ENCODE measurements at places on chromosomes 13 and 19.

- DNase-seq, result no peak
Observed at GRCh38 chr19:32876919-32877285, 7.3 kb upstream of the SLC7A9 start.

GRCh38 chr13:39676315-39676876, 20.9 kb downstream of the COG6 start:
- no peak for DNase-seq

- DNase-seq, result no peak
Observed at GRCh38 chr19:17337675-17338432, 501 bp downstream of the GTPBP3 start.

DNA sequence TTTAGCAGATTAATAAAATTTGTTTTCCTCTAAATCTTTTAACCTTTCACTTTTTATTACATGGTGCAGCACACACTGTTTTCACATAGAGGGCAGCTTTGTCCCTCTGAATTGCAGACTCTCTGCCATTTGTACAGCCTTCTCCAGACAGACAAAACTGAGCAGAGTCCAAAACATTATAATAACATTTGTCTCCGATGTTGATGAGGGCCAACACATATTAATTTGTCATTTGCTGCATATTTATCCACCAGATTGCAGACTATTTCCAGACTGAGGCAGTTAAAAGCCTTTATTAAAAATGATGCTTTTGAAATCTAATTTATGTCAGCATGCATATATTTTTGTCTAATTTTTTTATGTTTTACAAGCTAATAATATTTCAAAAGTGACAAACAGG, 1251.9 kb upstream of the SLC10A2 start:
- DNase-seq, result no peak

DNA sequence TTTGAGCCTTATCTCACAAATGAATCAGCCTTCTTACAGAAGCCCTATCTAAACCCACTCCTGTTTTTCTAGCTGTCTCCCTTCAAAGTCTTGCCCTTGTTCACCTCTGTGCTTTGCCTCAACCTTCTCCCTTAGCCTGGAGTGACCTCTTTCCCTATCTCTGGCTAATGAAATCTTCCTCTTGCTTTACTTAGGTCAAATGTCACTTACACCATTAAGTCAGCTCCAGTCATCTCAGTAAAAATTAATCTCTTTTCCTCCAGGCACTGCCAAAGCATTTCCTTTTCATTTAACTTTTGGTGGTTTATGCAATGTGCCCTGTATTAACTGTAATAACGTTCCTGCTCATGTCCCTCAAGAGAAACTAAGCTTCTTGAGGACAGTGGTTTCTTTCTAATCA, 596.5 kb upstream of the MIR17HG start:
- DNase-seq, result no peak

- DNase-seq, result no peak
Observed at GRCh38 chr13:103130681-103131210, 64.5 kb upstream of the SLC10A2 start.

GRCh38 chr13:113112893-113113845, 7.6 kb downstream of the F7 start:
- no peak for DNase-seq

GRCh38 chr19:11530432-11530831, 1.5 kb upstream of the ECSIT start:
- DNase-seq, result no peak

DNA sequence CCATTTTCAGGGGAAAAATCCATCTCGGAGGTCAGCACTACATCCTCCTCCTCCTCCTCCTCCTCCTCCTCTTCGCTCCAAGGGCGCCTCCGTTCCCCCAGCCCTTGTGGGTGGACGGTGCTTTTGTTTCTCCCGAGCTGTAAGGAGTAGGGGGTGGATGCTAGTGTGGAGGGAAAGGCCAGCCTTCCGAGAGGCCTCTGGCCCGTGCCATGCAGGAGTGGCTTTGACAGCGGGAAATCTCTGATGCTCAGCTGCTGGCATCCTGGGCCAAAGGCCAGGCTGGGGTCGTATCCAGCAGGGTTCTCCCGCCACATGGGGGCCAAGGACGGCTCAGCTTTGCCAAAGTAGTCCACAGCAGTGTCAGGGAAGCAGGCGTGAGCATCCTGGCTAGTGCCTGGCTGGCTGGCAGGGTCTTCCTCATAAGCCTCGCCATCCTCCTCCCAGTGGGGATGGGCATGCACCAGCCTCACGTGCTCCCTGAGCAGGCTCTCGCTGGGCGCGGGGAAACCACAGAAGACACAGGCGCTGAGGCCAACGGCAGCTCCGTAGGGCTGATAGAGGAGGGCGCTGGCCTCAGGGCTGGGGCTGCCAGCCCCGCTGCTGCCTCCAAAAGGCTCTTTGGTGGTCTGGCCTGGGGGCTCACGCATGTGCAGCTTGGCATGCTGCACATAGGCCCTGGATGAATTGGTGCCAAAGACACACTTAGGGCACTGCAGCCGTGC, 10.5 kb downstream of the WIZ start:
- DNase-seq, result no peak

DNA sequence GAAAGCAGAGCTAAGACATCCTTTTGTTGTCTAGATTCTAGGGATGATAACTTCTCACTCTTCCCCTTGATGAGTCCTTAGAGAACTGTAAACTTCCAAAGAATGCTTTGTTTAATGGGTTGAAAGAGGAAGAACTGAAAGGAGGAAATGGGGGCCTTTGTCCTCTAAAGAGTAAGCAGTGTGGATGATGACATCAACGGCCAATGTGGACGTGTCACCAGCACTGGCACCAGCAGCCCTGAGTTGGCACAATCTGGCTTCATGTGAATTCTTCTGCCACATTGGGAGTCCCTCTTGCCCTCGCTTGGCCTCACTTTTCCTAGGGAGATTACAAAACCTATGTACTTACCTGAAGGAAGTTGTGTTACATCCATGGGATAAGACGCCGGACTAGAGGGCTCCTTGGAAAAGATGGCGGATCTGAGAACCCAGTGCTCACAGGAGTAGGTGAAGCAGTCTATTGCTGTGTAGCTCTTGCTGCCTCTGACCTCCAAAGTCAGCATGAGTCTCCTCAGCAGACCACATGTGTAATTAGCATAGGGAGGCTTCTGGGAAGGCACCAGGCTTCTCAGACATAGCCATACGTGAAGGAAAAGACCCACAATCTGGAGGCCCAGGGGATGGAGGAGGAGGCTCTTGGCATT, 62.8 kb downstream of the RGCC start:
- no peak for DNase-seq

- no peak for DNase-seq
Observed at GRCh38 chr19:47623921-47624391, 15.0 kb downstream of the BICRA start.

DNA sequence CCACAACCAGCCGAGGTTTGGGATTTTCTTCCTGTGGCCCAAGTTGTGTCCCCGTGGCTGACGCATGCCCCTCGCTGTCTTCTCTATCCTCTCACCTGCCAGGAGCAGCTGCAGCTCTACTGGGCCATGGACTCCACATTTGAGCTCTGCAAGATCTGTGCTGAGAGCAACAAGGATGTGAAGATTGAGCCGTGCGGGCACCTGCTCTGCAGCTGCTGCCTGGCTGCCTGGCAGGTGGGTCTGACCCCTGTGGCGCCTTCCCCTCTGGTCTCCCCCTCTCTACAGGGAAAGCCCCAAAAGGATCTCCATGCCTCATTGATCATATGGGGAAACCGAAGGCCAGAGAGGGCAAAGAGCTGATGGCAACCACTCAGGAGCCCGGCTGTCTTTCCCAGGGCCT, 14.6 kb downstream of the CBLC start:
- no peak for DNase-seq

- DNase-seq, result no peak
Observed at GRCh38 chr13:44730099-44730498, 154.0 kb upstream of the TSC22D1 start.

- no peak for DNase-seq
Observed at GRCh38 chr13:19123502-19123901, 58.1 kb downstream of the TUBA3C start.

DNA sequence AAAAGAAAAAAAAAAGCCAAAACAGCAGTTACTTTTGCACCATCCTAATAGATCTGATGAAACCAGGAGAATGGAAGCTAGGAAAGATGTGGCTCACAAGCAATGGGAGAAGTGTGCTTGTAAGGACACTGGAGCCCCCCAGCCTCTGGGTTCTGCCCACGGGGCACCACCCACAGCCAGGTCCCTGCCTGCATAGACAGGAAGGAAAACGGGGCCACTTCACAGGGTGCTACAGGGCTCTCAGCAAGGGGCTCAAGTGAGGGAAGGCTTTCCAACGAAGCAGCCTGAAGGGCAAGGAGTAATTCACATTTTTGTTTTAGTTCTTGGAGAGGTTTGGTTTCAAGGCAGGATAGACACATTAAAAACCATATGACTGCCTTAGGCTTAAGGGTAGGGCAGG, 42.7 kb downstream of the BRD4 start:
- no peak for DNase-seq

DNA sequence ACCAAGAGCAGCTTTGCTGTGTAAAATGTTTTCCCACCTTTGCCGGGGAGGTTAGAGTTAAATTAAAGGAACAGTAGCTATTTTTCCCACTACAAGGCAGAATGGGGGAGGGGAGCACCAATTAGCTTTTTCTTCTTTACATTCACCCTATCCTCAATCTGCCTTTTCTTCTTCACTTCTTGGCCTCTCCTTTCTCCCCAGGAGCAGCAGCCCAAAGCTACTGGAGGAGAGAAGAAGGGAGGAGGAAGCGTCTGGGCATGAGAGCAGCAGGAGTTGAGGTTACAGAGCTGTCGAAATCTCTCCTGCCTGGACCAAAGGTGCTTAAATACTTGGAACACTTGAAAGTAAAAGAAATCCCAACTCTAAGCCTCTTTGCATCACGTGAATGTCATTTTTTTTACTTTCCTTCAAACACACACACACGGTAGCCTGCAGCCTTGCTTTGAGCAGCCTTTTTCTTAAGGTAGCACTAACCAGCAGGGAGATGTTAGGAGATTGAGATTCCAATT, 39.0 kb upstream of the WASF3 start:
- DNase-seq, result no peak

- DNase-seq, result no peak
Observed at GRCh38 chr19:5046339-5047039, 77.6 kb downstream of the KDM4B start.

DNA sequence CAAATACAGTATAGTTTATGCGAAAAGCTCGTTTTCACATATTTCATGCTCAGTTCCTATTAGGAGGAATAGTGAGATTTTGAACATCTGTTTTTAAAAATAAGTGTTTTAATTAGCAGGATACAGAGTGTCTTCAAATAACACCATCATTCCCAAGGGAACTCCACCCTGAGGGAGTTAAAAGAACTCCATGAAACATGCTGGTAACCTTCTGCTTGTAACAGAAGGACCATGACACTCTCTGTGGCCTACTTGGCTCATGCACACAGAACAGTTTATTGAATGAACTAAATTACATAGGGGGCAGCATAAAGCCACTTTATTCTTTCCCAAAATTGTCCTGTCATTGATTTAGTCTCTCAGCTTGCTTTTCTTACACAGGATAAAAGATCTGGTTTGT, 809.5 kb upstream of the SLITRK6 start:
- no peak for DNase-seq

DNA sequence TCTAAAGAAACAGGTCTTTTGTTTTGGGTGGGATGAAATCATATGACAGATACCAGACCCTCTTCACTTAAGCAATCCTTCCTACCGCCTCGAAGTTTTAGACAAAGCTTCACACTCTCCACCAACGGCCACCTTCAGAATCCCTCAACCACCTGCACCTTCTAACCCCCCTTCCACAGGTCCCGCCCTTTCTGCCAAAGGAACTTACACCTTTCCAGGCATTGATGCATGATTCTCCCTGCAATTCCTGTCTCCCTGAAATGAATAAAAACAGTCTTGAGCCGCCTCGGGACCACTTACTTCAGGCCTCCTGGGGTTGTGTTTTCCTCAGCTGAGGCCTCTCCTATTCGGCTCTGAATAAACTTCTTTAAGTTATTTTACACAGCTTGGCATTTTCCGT, 859 bp downstream of the ZNF433 start:
- DNase-seq, result no peak

GRCh38 chr19:21584537-21584936, 79.1 kb downstream of the ZNF429 start:
- no peak for DNase-seq

DNA sequence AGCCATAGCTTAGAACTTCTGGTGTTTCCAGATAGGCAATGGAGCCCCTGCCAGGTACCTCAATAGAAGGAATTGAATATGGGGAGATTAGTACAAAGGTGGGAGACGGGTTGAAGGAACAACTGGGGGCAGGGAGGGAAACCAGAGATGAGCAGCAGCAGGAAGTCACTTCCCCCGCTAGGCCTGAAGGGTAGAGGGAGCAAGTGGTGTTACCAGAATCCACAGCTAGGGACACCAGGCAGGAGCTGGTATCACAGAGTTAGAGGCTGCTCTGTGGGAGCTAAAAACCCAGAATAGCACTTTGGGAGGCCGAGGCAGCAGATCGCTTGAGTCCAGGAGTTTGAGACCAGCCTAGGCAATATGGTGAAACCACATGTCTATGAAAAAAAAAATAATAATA, 15.3 kb upstream of the HNRNPUL1 start:
- DNase-seq, result no peak

DNA sequence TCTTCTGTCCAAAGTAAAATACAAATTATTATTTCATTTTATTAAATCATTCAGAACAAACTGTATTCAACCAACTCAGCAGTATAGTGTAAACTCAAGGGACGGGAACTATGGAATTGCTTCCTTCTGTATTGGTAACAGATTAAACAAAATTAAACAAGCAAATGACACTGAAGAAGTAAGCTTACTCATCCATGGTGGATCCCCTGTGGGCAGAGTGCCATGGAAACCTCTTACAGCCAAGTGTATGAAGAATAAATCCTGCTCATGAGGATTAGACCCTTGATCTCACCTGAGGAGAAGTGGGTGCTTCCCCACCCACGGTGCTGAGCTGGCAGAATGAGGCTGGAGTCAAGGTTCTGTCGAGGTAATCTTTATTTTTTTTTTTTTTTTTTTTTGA, 18.0 kb upstream of the RFXAP start:
- DNase-seq, result no peak

DNA sequence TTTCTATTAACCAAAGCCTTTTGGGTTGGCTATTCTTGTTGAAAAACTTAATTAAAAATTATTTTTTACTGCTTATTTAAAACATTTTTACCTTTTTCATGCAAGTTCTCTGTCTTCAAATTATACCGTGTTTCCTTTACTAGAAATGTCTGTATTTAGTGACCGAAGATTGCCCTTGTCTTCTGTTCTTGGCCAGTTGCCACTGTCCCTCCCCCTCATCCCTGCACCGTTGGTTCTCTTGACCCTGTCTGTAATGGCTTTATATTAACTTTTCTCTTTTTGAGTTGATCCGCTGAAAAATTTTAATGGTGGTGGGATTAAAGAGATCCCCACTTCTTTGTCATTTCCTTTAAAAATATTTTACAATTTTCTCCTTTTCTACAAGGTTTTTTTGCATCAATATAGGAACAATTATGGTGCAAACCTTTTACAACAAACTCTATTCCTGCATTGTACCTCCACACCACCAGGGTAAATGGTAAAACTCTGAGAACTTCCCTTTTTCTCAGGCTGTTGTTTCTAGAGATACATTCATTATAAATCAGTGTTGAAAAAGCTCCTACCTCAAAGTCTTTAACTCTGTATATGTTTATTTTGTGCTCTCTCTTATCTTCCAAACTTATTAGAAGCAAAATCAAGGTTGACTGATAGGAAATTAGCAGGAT, 12.9 kb upstream of the RNF113B start:
- DNase-seq, result no peak

Measured in stimulated activated CD8-positive, alpha-beta memory T cell treated with anti-CD3 and anti-CD28 coated beads, Interleukin-2, amount 100 ng/mL, for 1 hour (primary cell).